Right lung (tissue), 10 donors: ENCODE measurements at places on chromosomes 4 and X.

DNA sequence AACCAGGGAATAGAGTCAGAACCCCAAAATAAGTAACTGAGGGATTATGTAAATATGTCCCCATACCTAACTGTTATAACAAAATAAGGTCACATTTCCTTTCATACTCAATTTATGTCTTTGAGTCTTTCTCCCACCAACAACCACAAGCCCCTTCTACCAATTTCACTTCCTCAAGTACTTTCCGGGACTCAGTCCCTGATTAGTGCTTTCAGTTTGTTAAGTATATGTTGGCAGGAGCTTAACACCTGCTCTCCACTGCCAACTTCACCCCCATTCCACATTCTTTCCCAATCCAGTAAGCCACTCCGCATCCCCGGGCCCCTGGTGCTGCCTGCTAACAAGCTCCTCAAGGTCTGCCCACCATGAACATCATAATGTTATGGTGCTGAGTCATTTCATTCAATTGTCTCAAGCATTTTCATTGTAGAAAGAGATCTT, 71.3 kb upstream of the SPRY1 start:
- DNase-seq = no peak

DNA sequence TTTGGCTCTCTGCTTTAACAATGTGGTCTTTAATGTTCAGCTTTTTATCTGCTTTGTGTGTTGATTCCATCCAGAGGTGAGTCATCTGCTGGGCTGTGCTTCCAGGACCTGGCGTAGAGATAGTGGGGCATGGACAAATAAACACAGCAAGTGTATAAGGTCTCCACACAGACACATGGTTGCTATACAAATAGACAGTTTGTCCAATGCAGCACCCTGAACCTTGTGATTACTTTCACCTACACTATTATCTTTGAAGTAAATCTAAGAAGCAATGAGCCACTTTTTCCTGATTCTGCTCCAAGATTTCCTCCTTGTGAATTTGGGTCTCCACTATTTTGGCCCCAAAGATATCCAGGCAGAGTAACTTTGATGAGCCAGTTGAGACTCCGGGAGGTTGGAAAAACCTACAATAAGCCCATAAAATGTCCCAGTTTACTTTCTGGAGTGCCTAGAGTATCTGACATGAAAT, 12.1 kb downstream of the PPARGC1A start:
- no peak for DNase-seq

DNA sequence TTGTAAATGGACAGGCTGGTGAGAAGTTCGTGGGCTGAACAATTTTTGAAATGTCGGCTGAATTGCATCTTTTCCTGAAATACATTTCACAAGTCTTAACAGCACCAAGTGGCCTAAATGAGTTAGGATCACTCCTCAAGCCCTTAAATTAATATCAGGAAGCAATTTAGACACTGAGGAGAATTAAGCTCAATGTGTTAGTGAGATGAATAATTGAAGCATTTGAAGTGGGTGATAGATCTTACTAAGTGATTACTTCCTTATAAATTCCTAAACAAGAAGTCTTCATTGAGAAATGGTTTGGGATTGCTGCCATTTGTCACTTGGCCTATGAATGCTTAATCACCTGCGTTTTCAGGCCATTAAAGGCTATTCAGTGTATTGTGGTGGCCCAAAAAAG, 116.8 kb downstream of the NAA11 start:
- no peak for DNase-seq

- DNase-seq = no peak
Measured at GRCh38 chr4:90189178-90189577, 62.0 kb downstream of the CCSER1 start.

DNA sequence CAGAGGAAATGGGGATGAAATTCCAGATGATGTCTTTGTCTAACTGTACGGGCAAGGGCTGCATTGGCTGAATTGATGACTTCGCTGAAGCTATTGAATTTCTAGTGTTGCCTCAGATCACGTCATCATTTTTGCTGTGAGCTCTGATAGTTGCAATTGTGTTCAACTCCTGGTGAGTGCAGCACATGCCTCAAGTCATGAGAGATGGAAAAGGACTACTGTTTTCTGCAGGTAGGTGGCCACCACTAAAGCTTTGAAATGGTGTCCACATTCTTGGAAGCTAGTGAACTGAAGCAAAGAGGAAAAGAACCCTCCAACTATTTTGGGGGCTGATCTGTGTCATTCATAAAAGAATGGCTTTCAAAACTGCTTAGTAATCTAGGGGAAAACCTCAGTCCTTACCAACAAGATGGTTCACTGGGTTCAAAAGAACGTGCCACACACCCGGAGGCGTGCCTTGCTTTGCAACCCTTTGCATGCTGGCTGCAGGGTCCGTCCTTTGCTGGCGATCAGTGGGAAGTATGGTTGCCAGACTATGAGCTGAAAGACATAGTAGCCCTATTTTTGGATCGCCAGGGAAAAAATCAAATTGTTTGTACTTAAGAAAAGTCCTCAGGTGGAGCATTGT, 88.1 kb upstream of the STOX2 start:
- DNase-seq = no peak

GRCh38 chrX:154064637-154065435, 32.7 kb downstream of the MECP2 start:
- DNase-seq = no peak
